ENCODE measurements at places on chromosomes 4 and X.

GRCh38 chr4:151173871-151174270 is 74.4 kb downstream of the RPS3A start:
- DNase-seq, result no peak

DNA sequence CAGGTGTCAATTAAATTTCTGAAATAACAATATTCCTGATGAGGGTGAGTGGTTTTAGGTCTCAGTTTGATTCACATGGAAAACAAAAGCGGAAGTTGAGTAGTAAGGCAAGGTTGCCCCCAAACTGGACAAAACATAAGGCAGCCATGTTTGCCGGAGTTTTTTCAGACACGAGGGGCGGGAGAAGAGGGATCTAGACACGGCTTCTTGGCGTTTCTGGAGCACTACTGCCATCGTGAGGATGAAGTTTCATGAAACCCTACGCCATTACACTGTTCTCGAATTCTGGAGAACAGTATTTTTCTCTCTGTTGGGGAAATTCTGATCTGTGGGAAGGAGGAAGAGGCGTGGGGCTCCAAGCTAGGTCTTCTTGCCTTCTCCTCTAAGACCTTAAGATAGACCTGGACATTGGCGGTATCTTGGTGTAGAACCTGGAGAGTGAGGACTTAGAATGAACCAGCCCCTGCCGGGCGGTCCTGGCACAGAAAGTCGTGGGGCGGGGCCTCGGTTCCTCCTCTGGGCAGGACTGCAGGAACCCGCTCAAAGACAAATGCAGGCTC is 160.3 kb downstream of the OR13H1 start:
- peak; percentile 14 for DNase-seq

- peak; percentile 88 for DNase-seq
These were observed 70.7 kb upstream of the PPP3CA start for GRCh38 chr4:101418055-101418454.

GRCh38 chr4:76726176-76726575 is 171.8 kb downstream of the SOWAHB start:
- no peak for DNase-seq

- no peak for DNase-seq
These were observed 22.1 kb upstream of the ADH7 start for GRCh38 chr4:99457270-99457669.

- no peak for DNase-seq
These were observed 3.9 kb upstream of the LDOC1 start for GRCh38 chrX:141180851-141181250.

DNA sequence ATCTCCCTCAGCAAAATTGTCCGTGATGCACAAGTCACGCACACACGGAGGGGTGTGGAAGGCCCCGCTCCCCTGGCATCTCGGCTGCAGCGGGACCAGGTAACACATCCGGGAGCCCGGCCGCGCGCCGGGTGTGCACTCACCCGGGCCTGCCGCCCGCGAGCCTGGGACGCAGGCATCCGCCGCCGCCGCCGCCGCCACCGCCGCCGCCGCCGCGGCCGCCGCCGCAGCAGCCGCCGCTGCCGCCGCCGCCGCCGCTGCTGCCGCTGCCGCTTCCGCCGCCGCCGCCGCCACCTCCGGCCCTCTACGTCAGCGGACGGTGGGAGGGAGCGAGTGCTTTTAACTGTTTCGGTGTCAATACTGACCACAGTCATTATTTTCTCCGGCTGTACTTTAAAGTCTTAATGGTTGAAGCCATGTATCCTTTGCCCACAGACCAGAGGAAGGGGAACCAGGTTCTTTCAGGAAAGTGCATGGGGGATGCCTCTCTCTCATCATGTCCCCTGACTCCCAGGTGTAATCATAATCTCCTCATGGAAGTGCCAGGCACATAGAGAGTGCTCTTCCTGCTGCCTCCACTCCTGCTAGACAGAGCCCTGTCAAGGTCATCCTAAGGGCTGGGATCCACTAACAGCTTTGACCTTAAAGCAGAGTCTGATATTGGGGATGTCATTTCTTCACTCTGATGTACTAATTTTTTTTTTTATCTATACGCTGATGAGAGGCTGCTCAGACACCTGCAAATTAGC is 38.0 kb downstream of the MAGEE2 start:
- DNase-seq, result peak; percentile 3

- peak; percentile 28 for DNase-seq
These were observed 111.3 kb upstream of the ATP8A1 start for GRCh38 chr4:42768125-42768748.

GRCh38 chrX:103372886-103373285 is 3.5 kb upstream of the BEX3 start:
- DNase-seq, result no peak

- no peak for DNase-seq
These were observed 75.4 kb upstream of the C4orf50 start for GRCh38 chr4:6093671-6094070.

DNA sequence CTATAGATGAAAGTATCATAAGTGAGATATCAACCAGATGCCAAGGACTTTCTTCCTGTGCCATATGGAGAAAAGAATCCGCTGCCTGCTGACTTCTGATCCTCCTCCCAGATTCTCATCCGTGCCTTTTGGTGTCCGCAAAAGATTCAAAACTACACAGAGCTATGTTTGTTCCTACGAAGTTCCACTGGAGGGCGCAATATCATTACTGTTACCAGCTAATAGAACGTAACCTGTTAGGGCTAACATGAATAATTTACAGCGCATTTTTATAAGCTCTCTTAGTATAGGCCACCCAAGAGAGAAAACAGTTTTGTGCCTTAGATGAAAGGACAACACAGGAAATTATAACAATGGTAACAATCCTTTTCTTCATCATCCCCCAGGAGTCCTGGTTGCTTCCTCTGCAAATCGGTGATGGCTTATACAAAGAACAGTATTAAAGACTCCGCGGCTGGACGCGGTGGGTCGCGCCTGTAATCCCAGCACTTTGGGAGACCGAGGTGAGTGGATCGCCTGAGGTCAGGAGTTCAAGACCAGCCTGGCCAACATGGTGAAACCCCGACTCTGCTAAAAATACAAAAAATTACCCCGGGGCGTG is 22.8 kb upstream of the CENPVL3 start:
- peak; percentile 31 for DNase-seq

GRCh38 chrX:120453985-120454384 is 15.1 kb downstream of the LAMP2 start:
- no peak for DNase-seq

GRCh38 chrX:16185725-16186136 is 18.4 kb downstream of the MAGEB17 start:
- no peak for DNase-seq

GRCh38 chrX:107654872-107655761 is 26.8 kb downstream of the PRPS1 start:
- no peak for DNase-seq

DNA sequence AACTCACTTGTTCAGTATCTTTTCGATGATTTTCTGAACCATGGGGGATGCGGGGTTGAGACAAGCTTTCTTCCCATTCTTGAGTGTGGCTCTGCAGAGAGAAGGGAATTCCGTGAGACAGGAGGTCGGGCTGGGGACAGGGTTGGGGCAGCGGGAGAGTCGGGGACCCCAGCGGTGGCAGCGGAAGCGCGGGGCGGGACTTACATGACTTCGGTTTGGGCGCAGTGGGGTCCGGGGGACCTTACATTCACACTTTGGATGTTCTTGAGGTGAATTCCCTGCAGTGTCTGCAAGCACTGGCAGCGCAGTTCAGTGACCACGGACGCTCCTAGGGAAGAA is 434 bp downstream of the CXCL3 start:
- no peak for DNase-seq

- DNase-seq, result no peak
These were observed 91.8 kb downstream of the PDE5A start for GRCh38 chr4:119536572-119537528.

DNA sequence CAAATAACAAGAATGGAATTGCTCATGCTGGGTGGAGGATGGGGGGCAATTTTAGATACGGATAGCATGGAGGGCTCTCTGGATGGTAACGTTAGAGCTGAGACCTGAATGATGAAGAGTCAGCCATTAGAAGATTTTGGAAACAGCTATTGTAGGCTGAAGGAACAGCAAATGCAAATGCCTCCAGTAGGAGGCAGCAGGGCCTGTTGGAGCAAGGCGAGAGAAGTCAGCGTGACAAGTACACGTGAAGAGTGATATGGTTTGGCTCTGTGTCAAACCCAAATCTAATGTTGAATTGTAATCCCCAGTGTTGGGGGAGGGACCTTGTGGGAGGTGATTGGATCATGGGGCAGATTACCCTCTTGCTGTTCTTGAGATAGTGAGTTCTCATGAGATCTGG is 59.3 kb upstream of the SOD3 start:
- DNase-seq, result no peak

GRCh38 chr4:10003666-10004065 is 17.6 kb downstream of the SLC2A9 start:
- DNase-seq, result no peak

DNA sequence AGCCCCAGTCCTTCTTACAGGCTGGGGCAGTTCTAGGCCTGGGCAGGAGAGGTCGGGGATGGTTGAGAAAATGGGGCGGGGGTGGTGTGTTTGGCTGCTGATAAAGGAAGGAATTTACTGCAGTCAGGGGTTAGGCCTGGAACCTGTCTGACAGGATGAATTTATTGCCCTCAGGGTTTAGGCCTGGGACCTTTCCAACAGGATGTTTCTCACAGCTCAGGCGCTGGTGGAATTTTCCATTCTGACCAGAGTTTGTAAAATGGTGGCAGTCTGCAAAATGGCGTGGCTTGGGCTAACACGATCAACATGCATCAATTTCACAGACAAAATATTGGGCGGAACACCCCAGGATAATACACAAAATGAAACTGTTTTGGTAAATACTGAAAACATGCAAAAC is 83.5 kb upstream of the SPIN4 start:
- no peak for DNase-seq
